Activated CD4-positive, alpha-beta T cell treated with anti-CD3 and anti-CD28 coated beads, Interleukin-2, Interleukin-4, amounts not matched to agents 100 ng/mL and 50 ng/mL, durations not matched to agents 16 hours and 8 hours (primary cell): ENCODE measurements at places on chromosomes 11 and 22.

DNA sequence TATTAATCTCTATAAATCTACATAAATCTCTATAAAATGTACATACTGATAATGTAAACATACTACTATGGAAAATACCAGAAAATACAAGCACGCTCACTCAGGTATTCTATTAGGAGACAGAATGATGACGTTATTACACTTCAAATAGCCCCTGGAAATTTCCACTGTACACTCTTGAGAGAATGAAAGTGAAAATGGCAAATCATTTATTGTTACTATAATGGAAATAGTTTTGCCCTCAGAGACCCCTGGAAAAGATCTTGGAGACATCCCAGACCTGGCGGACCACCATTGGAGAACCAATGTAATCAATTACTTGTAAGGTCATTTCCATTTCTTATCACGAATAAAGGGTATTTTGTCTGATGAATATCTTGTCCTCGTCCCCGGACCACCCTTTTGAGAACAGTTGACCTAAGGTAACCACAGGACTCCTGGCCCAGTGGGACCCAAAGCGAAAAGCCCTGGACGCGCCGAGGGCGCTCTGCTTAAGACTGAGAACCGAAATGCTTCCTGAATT lies 509 bp upstream of the PRRG4 start:
- no peak for DNase-seq

- DNase-seq = no peak
These were observed 39.9 kb upstream of the RAB1B start for GRCh38 chr11:66228521-66228920.

DNA sequence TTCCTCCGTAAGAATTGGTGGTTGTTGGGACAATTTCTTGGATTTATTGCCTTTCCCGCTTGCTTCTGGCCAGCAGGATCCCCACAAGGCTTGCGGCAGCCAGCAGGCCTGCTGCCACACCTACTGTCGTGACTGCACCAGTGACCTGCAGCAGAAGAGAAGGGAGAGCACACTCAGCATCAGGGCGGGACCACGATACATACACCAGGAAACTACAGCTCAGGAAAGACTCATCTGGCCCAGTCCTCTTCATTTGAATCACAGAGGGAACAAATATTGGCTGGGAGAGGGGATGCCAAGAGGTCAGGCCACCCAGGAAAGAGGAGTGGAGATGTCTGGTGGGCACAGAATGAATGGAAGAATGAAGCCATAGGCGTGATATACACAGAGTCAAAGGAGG lies 10.3 kb downstream of the PLAAT2 start:
- DNase-seq = no peak

DNA sequence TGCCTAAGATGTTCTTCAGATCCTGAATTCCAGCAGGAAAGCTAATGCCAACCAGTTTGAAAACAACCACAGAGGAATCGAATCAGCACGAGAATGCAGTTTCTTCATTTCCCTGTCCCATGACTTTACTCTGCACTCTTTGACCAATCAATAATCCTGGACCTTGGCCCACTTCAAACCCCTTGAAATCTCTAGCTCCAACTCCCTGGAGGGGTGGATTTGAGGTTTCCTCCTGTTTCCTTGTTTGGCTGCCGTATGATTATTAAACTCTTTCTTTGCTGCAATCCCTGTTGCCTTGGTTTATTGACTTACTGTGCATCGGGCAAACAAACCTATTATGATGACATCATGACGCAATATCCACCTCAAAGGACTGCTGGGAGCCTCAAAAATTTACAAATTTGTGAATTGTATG lies 109.3 kb downstream of the FBXO7 start:
- no peak for DNase-seq

GRCh38 chr22:41481925-41482318 lies 13.0 kb downstream of the ACO2 start:
- DNase-seq = no peak

- DNase-seq = no peak
These were observed 55.7 kb downstream of the ATM start for GRCh38 chr11:108278546-108278945.

- no peak for DNase-seq
These were observed 12.7 kb downstream of the OPCML start for GRCh38 chr11:133519560-133519959.

DNA sequence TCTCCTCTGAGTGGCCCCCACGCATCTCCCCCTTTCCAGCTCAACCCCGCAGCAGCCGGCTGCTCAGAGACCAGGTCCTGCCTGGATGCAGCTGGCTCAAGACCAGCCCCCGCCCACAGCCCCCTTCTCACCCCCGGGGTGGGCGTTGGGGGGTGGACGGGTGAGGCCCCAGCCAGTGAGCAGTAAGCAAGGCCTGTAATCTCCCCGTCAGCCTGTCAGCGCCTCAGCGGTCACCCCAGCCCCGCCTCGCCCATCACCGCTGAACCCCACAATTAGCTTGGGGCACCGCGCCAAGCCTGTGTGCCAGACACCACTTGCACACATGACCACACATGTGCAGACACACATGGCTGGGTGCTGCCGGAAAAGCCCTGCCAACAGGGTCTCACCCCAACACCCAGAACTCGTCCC lies 5.9 kb downstream of the PLXNB2 start:
- DNase-seq = no peak

- no peak for DNase-seq
These were observed 20.7 kb upstream of the BID start for GRCh38 chr22:17794726-17795542.

GRCh38 chr11:13008625-13009475 lies at the start of gene RASSF10:
TSS of gene RASSF10 (plus strand) at chr11:13009316. CDS start at chr11:13009577, 261 bp downstream.
- DNase-seq = peak; percentile 7

GRCh38 chr22:50602338-50602700 lies 1.7 kb downstream of the MAPK8IP2 start:
- no peak for DNase-seq

DNA sequence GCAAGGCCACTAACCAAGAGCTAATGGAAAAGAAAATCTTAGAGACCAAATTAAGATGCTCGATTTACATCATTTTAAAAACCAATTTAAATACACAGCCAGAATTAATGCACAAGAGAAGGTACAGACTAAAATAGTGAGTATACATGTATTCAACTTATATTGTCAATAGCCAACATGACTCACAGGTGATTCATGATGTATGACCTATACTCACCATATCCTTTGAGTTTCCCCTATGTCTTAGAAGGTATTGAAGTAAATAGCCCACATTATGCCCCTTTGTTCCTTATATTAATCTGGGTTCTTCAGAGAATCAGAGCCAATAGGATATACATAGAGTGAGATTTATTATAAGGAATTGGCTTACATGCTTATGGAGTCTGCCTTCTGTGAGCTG lies 97.5 kb upstream of the ANO3 start:
- no peak for DNase-seq
